Fibroblast of the conjunctiva (primary cell): ENCODE measurements at places on chromosomes 2 and 18.
A peak's percentile ranks its signal among the peaks of the same experiment; 100 is the strongest.

DNA sequence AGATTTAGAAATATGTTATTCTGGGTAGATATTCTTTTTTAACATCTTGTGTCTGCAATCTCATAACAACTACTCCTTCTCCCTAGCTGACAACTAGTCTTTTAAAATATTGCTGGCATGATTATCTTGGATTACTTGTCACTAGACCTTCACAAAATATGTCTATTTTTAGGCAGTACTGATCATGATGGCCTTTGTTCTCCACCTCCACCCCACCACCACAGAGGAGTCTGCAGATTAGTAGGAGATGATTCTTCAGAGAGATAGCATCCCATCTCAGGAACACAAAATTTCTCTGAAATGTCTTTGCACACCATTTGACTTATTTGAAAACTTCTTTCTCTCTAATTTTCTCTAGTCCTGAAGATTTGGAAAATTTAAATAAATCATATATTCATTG, 338.1 kb upstream of the SPHKAP start:
- DNase-seq = no peak

GRCh38 chr18:911025-911424, 6.4 kb downstream of the ADCYAP1 start:
- DNase-seq = no peak

DNA sequence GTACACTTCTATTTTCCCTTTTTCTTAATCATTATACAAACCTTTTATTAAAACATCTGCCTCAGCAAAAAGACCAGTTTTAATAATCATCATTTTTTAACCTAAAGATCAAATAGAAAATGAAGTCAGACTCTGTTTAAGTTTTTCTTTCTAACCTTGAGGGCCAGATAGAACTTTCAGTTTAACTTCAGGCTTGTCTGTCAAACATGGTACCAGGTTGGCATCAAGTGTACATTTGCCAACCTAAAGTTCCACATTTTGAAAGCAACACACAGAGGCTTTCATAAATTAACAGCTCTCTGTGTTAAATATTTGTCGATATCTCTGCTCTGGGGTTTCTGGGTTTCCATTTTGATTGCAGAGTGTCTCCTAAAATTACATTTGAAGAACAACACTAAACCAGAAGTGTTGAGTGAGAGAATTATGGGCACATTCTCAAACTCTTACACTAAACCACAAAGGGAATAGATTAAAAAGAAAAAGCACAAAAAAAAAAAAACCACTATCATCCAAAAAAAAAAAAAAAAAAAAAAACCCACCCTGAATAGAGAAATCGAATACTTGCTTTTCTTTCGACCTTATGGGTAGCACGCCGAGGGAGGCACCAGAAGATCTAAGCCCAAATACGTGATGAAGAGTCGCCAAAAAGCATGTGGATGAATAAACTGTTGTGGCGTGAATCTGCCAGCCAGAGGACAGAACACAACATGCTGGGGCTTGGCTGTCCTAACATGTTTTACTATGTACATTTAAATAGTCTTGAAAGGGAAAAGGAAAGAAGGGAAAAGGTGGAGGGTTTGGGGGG, 166.2 kb downstream of the TCF4 start:
- DNase-seq = no peak

GRCh38 chr2:211129798-211130197, 573.4 kb downstream of the CPS1 start:
- no peak for DNase-seq

DNA sequence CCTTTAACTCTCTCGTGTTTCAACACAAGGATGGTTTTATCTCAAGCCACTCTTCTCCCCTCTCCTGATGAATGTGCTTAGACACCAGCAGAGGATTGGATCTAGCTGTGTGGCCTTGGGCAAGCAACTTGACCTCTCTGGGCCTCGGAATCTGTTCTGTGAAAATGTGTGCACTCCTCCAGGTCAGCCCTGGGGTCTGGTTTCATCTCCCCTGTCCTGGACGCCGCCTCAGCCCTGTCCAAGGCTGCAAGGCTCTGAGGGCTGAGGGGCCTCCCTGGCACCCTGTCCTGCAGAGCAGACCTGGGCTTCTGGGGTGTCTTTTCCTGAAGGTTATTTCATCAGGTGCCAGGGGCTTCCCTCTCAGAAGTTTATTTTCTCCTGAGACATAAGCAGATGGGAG, 28.5 kb downstream of the CNDP1 start:
- no peak for DNase-seq

- DNase-seq = peak; percentile 76
Observed at GRCh38 chr2:100733391-100734187, 86.3 kb upstream of the NPAS2 start.

DNA sequence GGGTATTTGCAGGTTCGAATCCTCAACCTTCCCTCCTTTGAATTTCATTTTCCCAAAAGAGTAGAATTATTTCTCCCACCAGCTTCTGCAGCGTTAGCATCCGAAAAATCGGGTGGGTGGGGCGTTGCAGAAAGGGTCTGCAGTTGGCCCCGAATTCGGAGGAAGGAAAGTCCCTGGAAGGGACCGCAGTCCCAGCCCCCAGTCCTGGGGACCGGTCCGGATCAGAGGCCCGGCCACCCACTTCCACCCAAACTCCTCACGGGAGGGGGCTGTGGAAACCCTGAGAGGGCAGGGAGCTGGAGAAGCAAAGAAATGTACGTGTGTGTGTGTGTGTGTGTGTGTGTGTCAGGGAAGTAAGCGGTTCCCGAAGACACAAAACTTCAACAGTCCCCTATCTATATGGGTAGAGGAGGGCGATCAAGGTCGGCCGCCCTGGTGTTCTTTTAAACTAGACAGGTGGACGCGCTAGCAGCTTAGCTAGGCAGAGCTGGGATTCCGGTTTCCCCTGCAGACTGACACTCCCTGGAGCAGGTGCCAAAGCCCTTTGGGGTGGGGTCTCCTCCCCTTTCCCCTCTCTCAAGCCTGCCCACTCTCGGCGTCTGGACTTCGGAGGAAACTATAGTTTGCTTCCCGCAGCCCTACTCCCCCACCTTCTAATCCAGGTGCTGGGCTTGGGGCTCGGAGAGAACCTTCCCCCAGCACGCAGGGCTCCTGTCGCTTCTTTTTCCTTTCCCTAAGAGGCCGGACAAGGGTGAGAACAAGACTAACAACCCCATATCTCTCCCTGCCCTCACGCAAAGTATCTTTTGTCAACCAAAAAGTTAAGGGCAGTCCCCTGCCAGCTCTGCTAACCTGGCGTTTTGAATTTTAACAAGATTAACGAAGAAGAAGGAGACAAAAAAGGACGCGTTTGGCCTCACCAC, 4.8 kb upstream of the ONECUT2 start:
- no peak for DNase-seq

DNA sequence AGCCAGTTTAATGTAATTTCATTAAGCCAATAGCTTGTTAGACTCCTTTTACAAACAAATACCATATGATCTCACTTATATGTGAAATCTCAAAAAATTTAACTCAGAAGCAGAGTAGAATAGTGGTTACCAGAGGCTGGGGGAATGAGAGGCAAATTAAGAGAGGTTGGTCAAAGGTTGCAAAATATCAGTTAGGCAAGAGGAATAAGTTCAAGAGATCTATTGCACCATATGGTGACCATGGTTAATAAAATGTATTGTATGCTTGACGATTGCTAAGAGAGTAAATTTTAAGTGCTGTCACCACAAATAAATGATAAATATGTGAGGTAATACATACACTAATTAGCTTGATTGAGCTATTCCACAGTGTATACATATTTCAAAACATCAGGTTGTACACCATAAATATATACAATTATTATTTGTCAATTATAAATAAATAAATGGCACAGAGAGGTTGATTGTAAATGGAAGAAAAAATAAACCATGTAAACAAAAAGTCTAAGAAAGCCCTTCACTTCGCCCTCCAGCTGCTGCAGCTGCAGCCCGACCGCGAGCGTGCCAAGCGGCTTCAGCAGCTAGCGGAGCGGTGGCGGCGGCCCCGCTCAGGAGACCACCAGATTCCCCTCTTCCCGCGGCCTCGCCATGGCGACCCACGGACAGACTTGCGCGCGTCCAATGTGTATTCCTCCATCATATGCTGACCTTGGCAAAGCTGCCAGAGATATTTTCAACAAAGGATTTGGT, 23.0 kb upstream of the ACTR2 start:
- DNase-seq = no peak

GRCh38 chr18:1104181-1104881, 199.7 kb downstream of the ADCYAP1 start:
- DNase-seq = no peak

DNA sequence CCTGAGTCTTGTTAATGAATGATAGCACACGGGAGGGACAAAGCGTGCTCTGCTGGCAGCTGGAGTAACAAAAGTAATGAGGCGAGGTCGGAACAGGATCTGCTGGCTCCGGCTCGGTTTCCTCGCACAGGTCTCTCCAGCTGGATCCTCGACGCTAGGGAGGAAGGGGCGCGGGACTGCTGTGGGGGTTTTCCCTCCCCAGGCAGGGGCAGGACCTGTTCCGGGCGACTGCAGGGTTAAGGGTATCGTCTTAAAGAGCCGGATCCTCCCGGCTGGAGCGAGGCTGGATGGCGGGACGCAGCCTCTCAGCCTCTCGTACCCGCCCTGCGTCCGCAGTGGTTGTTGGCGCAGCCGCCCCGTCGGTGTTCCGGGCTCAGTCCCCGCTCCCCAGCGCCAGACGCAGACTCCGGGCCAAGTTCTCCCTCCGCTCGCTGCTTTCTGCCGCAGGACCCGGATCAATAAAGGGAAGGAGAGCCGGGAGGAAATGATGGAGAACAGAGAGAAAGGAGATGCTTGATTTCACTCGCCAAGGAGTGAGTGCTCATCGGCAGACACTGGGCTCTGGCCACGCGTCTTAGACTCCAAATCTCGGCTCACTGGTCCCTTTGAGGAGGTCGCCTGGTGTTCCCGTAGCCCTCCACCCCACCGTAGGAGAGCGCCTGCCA, 1.1 kb upstream of the LIPG start:
- no peak for DNase-seq

GRCh38 chr2:37322368-37322767, 2.3 kb downstream of the PRKD3 start:
- DNase-seq = peak; percentile 13

GRCh38 chr2:60429681-60430080, 123.8 kb downstream of the BCL11A start:
- DNase-seq = no peak

DNA sequence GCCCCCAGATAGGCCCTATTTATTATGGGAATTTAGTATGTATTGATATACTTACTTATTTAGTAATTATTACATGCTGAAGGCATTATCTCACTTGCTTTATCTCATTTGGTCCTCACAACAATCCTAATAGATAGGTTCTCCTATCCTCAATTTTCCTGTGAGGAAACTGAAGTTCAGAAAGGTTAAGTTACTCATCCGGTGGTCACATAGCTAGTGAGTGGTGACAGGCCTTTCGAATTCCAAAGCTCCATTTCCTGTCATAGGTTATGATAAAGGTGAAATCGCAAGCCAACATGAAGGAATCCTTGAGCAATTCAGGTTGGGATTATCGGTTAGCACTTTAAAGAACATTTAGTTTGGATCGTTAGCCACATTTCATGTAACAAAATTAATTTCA, 33.3 kb downstream of the NAB1 start:
- no peak for DNase-seq

- DNase-seq = no peak
Observed at GRCh38 chr2:19579461-19579860, 221.0 kb upstream of the OSR1 start.

DNA sequence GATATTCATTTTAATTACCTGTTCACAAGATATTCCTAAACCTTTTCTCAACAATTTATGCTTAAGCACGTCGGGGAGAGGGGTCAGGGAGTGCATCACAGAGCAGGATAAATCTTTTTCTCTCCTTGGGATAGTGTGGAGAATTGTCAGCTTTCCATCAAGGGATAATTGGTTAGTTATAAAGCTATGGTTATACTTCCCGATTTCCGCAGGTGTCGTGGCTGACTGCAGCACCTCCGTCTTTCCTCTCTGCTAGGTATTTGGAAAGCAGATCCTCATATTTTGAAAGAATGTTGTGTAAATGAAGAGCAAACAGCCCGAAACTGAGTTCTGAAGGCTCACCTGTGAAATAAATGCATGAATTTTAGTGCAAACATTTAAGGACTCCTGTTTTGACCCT, 778 bp downstream of the DYNC2LI1 start:
- DNase-seq = no peak

- no peak for DNase-seq
Observed at GRCh38 chr2:157125685-157126084, 131.8 kb upstream of the GALNT5 start.

- DNase-seq = no peak
Observed at GRCh38 chr2:229164545-229165249, 106.4 kb downstream of the PID1 start.

DNA sequence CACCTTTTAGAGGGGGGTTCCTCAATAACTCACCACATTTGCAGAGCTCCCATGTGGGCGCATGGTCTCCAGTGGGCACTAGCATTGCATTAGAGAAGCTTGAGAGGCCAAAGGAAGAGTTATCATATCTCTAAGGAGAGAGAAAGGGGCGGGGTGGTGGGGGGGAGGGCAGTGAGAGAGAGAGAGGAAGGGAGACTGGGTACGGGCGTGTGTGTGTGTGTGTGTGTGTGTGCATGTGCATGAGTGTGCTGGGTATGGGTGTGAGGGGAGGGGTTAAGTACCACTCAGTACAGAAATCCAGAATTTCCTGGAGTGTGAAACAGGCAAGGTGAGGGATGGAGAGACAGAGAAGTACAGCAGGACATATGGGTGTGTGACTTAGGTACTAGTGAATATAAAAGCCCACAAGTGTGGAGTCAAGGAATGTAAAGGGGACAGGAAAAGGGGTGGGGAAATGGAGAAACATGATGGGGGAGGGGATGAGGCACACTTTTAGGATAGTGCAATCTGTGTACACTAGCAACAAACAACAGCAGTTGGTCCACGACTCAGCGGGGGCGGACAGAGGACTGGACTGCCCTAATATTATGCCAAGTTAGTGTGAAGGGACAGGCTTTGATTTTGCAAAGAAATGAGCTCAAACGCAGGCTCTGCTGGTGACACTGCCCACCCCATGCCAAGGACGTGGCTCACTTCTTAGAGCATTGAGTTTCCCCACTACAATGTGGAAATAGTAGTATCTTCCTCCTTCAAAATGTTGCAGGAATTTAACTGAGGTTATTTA, 91.3 kb downstream of the SPRED2 start:
- DNase-seq = no peak

- DNase-seq = no peak
Observed at GRCh38 chr2:102780467-102780866, 18.6 kb downstream of the TMEM182 start.
